ENCODE measurements at places on chromosomes 11 and 22.
A peak's percentile ranks its signal among the peaks of the same experiment; 100 is the strongest.

DNA sequence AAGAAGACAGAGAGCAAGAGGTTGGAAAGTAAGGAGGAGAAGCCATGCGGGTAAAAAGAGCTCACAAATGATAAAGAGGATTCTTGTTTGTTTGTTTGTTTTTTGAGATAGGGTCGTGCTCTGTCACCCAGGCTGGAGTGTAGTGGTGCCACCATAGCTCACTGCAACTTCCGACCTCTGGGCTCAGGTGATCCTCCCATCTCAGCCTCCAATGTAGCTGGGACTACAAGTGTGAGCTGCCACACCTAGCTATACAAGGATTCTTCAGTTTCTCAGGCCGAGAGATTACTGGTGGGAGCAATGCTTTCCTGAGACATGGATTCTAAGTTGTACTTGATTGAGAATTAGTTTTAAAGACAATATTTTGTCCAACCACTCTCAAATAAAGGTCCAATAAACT, 55.6 kb downstream of the CLTCL1 start:
- H3K4me1 ChIP-seq: no peaks in the 10 kb centered on the region
- peaks cover 35% of the 10 kb centered on the region for H3K36me3 ChIP-seq
- DNase-seq: no peak
- no peak overlapping the region for H3K27ac ChIP-seq
- no peaks in the 10 kb centered on the region for H3K27me3 ChIP-seq
- no peak overlapping the region for H3K4me3 ChIP-seq

GRCh38 chr11:88231894-88232482, 56.7 kb upstream of the RAB38 start:
- no peaks in the 10 kb centered on the region for H3K27me3 ChIP-seq
- H3K4me1 ChIP-seq: no peaks in the 10 kb centered on the region
- H3K36me3 ChIP-seq: no peaks in the 10 kb centered on the region
- H3K4me3 ChIP-seq: no peak overlapping the region
- DNase-seq: peak; percentile 54

GRCh38 chr11:113722221-113722620, 16.1 kb upstream of the TMPRSS5 start:
- H3K4me3 ChIP-seq: no peak overlapping the region
- no peaks in the 10 kb centered on the region for H3K27me3 ChIP-seq
- no peak overlapping the region for H3K27ac ChIP-seq
- H3K36me3 ChIP-seq: peaks cover 6% of the 10 kb centered on the region
- no peak for DNase-seq
- no peaks in the 10 kb centered on the region for H3K4me1 ChIP-seq

- H3K27ac ChIP-seq: no peak overlapping the region
- peaks cover 49% of the 10 kb centered on the region for H3K27me3 ChIP-seq
- H3K4me3 ChIP-seq: no peak overlapping the region
- H3K36me3 ChIP-seq: no peaks in the 10 kb centered on the region
- peaks cover 2% of the 10 kb centered on the region for H3K4me1 ChIP-seq
- DNase-seq: no peak
These were observed 159.9 kb upstream of the NAV2 start for GRCh38 chr11:19552656-19553260.

- peaks cover 20% of the 10 kb centered on the region for H3K4me1 ChIP-seq
- no peak overlapping the region for H3K4me3 ChIP-seq
- DNase-seq: no peak
- no peak overlapping the region for H3K27ac ChIP-seq
These were observed 16.9 kb upstream of the MUC2 start for GRCh38 chr11:1057806-1058205.

GRCh38 chr11:8527939-8528338, 66.1 kb downstream of the STK33 start:
- no peaks in the 10 kb centered on the region for H3K36me3 ChIP-seq
- no peaks in the 10 kb centered on the region for H3K27me3 ChIP-seq
- no peak overlapping the region for H3K4me3 ChIP-seq

DNA sequence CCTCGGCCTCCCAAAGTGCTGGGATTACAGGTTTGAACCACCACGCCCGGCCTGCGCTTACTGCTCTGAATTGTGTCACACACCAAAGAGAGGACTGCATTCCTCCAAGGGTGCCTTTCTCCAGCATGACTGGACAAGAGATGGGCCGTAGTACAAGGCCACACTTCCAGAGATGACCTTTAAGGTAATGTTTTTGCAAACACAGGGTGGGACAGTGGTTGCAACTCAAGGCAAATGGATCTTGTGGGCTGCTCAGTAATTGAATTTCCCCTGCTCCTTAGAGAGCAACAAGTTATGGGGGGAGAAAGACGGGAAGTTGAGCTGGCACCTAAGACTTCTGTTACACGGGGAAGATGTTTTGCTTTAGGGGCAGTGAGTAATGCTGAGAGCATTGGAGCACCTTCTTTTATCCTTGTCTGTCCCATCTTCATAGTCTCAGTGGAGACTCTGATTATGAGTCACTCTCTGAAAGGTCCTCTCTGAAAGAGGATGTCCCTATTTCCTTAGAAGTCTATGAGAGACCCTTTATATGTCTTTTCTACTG, 66.3 kb downstream of the C11orf91 start:
- peak; percentile 34 for DNase-seq
- no peaks in the 10 kb centered on the region for H3K27me3 ChIP-seq
- H3K36me3 ChIP-seq: no peaks in the 10 kb centered on the region
- H3K4me1 ChIP-seq: peaks cover 7% of the 10 kb centered on the region
- no peak overlapping the region for H3K27ac ChIP-seq
- H3K4me3 ChIP-seq: no peak overlapping the region

DNA sequence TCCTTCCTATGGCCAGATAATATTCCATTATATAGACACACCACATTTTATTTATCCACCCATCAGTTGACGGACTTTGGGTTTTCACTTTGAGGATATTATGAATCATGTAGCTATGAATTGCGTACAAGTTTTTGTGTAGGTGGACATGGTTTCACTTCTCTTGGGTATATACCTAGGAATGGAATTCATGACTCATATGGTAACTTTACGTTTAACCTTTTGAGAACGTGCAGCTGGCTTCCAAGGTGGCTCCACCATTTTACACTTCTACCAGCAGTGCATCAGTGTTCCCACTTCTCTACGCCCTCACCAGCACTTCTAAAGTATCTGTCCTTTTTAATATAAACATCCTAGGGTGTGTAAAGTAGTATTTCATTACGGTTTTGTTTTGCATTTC, 112.0 kb downstream of the PLEKHA7 start:
- no peaks in the 10 kb centered on the region for H3K27me3 ChIP-seq
- no peak overlapping the region for H3K4me3 ChIP-seq
- H3K4me1 ChIP-seq: peaks cover 3% of the 10 kb centered on the region
- DNase-seq: no peak
- no peaks in the 10 kb centered on the region for H3K36me3 ChIP-seq

DNA sequence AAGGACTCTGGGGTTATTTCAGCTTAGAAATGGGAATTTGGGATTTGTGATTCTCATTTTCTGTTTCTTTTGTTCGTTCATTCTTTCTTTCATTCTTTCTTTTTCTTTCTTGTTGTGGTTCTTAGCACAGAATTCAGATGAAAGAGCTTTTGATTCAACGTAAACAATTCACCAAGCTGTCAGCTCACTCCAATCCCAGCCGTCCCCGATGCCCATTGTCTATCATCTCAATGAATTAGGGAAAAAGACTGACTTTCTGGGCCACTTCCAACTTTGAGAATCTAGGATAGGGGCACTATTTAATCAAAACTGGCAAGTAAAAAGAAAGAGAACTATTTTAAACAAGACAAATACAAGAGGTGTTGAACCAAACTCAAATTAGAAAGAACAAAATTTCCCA, 25.1 kb upstream of the TMA7B start:
- H3K27ac ChIP-seq: no peak overlapping the region
- H3K4me3 ChIP-seq: no peak overlapping the region
- H3K4me1 ChIP-seq: no peaks in the 10 kb centered on the region
- no peak for DNase-seq
- no peaks in the 10 kb centered on the region for H3K36me3 ChIP-seq

- H3K27ac ChIP-seq: no peak overlapping the region
- no peaks in the 10 kb centered on the region for H3K36me3 ChIP-seq
- no peaks in the 10 kb centered on the region for H3K27me3 ChIP-seq
These were observed 969.6 kb downstream of the BRD1 start for GRCh38 chr22:48858121-48858520.

DNA sequence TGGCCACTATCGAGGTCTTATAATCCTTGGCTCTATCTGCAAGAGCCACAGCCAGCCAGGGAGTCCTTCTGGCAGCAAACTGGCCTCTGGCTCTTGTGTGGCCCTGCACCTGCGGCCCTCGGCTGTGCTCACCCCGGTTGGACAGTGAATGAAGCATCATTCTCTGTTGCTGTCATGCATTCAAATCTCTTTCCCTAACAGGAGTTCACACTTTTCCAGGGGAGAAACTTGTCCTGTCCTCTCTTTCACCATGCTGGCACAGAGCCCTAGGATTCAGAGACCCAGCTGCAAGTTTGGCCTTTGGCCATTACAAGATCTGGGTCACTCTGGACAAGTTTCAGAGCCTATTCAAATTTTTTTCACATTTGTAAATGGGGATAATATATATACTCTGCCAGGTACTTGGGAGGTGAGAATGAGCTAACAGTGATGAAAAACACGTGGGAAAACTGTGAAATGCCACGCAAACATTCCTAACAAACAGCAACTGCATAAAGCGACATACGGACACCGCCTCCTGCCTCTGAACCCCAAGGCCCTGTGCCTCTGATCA, 34.2 kb downstream of the TMEM184B start:
- H3K4me1 ChIP-seq: peaks cover 29% of the 10 kb centered on the region
- no peak overlapping the region for H3K27ac ChIP-seq
- DNase-seq: no peak

DNA sequence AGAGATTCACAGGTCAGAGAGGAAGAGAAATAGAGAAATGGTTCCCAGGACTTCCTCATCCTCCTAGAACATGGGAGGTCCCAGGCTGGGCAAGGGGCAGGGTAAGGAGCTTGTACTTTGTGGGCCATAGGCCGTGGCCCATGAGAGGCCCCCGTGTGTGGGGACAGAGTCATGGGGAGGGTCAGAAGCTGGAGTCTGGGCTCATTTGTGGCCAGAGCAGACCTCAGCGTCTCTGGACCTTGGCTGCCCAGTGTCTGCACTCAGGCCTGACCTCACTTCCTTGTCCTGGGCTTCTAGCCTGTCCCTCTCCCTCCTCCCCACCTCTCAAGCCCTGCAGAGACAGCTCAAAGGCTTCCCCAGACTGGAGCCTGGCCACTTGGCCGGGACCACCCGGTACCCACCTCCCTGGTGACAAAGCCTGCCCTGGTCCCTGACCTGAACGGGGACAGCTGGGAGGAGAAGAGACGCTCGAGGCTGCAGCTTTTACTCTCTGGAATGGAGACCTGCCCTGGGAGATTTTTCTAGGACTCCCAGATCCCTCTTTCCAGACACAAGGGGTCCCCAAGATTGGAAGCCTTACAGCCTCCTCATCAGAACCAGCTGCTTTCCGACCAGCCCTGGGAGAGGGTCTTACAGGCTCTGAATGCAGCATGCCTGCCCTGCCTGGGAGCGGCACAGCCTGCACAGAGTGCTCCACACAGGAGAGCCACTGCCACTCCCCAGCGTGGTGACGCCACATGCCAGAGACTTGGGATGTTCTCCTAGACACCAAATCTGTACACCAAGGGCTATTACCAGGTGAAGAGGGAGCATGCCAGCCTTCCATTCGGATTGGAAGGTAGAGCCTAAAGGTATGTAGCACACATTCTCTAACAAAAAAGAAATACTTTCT, 569.0 kb upstream of the B3GAT1 start:
- H3K4me3 ChIP-seq: no peak overlapping the region
- no peak overlapping the region for H3K27ac ChIP-seq
- H3K36me3 ChIP-seq: no peaks in the 10 kb centered on the region

DNA sequence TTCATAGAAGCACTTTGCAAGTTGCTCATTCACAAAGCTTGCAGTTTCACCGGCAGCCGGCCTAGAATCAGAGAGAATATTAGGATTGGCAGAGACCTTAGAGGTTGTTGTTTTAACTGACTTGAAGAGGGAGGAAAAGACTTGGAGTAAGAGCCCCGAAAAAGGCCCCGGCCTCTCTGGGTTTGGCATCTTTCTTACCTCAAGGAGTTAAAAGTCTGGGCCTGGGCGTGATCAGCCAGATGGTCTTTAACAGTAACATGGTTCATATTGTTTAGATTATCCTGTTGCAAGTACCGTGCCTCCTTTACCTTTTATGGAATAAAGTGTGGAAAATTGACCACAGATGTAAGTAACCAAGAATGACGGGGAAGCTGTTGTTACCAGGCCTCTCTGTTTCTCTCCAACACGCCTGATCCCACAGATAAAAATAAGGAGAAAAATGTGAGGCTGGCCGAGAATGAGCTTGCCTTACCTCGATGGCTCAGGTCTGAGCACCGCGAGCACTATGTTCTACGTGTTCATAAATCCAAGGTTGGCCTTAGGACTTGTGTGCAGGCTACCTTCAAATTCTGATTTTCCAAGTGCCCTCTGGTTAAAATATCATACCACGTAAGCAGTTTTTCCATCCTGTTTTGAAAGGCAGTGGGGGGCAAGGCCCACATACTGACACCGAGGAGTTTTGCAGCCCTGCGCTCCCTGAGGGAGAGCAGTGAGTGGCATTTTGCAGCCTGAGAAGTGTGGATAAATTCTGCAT, 56.4 kb downstream of the PARVA start:
- H3K4me3 ChIP-seq: no peak overlapping the region
- DNase-seq: peak; percentile 92
- no peaks in the 10 kb centered on the region for H3K27me3 ChIP-seq

DNA sequence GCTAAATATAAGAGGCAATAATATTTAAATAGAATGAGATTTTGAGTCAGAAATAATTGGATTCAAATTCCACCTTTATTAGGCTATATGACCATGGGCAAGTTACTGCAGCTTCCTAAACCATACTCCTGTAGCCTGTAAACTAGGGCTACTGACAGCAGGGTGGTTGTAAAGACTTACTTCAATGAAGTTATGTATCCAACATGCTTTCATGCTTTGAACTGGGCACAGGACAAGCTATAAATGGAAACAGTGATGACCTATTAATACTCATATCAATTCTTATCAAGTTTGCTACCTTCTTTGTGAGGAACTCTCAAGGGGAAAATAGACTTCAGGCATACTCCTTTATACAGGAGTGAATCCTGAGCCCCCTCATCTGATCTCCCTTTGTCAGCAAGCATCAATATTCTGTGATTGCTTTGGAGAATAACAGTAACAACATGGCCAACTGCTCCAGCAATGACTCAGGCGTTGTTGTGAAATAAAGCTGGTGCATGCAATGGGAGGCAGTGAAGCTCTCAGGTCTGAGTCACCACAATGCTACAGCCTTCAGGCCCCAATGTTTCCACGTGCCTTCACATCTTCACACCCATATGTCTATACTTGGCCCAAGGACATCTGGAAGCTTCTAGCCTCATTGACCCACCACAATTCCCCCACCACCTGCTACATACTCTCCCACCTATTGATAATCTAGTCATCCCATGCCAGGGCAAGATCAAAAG, 102.5 kb downstream of the KCNA4 start:
- no peaks in the 10 kb centered on the region for H3K27me3 ChIP-seq
- H3K36me3 ChIP-seq: no peaks in the 10 kb centered on the region
- no peak overlapping the region for H3K4me3 ChIP-seq

All from mesenchymal stem cell (in vitro differentiated cells and primary cell).